Stimulated activated CD8-positive, alpha-beta memory T cell treated with anti-CD3 and anti-CD28 coated beads, Interleukin-12 subunit alpha, Interleukin-12 subunit beta, amount 100 ng/mL, for 4 hours (primary cell): ENCODE measurements at places on chromosomes 5 and 9.
A peak's percentile ranks its signal among the peaks of the same experiment; 100 is the strongest.

- no peak for DNase-seq
Measured at GRCh38 chr5:113263545-113263944, 171.2 kb downstream of the TSSK1B start.

GRCh38 chr5:80191991-80192398 is 63.9 kb downstream of the SERINC5 start:
- DNase-seq, result no peak

DNA sequence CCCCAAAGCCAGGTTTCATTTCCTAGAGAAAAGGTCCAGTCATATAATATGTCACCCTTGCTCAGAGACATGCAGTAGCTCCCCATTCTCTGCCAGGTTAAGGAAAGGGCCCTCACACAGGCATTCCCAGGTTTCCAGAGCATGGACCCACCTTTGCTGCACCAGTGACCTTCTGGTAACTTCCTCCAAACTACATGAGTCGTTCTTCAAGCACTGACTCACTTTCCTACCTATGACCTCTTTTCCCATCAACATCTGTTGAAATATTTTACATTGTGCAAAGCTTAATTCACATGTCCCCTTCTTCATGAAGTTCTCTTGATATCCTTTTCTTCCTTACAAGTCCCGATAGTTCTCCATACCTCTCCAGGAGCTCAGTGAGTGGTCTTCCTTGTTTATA is 25.9 kb downstream of the SH3TC2 start:
- no peak for DNase-seq

DNA sequence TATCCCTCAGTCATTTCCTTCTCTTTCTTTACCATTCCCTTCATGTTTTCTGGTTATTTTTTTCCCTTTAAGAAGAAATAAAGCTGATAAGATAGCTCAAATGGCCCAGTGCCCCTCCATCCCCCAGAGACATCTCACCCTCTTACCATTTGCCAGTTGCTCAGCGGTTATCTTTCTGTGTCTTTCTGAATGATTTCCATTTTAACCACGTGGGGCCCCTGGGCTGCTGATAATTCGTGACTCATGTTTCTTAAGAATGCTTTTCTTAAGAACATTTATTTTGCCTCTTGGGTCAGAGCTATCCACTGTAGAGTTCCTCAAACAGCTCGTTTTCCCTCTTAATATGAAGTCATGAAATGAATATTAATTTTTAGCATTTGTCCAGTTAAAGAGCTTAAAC is 147.8 kb downstream of the MAST4 start:
- DNase-seq, result no peak

- no peak for DNase-seq
Measured at GRCh38 chr9:97405551-97405950, 6.3 kb upstream of the TDRD7 start.

DNA sequence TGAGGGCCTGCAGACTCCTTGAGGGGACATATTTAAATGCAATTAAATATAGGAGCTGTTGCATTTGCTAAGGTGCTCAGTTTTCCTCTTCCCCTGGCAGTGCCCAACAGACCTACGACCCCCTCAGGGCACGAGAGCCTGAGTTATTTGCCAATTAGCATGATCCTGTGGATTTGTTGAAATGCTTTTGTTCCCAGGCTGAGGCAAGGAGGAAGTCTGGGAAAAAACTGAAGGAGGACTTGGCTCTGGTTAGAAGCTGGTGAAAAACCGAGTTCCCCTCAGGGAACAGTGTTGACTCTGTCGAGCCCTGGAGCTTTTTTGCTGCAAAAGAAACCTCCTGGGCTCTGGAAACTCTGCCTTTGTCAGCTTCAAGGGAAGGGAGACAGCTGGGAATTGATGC is 103.6 kb upstream of the SHB start:
- DNase-seq, result no peak

DNA sequence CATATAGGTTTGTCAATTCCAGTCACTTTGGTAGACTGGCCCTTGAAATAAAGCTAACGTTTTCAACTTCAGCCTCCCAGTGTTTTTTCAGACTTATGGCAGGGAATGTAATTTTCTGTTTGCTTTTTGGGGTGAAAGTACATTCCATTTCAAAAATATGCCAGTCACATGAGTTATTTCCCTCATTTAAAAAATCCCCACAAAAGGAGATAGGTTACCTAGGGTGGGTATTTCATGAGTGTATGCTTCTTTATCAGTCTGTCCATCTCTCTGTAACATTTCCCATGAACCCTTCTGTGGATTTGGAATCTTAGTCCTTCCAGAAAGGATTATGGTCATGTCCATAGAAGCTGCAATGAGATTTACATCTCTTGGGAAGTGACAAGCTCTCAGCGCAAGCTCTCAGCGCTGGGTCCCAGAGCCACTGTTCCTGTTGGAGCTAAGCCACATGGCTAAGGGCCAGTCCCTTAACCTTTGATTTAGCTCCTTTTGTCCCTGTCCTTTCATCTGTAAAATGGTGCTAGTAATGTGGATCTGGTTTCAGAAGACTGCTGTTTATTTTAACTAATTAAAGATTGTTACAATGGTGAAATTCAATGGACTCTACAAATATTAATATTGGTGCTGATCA is 294.9 kb downstream of the NR3C1 start:
- no peak for DNase-seq

GRCh38 chr5:57779383-57780223 is 297.0 kb upstream of the ACTBL2 start:
- DNase-seq, result no peak

DNA sequence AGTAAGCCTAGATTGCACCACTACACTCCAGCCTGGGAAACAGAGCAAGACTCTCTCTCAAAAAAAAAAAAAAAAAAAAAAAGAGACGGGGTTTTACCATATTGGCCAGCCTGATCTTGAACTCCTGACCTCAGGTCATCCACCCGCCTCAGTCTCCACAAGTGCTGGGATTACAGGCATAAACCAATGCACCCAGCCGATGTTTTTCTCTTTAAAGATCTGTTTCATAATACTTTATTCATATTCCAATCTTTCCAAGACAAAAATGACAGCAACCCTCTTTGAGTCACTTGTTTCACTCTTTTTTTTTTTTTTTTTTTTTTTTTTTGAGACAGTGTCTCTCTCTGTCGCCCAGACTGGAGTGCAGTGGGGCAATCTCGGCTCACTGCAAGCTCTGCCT is 13.6 kb upstream of the LMNB1 start:
- DNase-seq, result no peak

DNA sequence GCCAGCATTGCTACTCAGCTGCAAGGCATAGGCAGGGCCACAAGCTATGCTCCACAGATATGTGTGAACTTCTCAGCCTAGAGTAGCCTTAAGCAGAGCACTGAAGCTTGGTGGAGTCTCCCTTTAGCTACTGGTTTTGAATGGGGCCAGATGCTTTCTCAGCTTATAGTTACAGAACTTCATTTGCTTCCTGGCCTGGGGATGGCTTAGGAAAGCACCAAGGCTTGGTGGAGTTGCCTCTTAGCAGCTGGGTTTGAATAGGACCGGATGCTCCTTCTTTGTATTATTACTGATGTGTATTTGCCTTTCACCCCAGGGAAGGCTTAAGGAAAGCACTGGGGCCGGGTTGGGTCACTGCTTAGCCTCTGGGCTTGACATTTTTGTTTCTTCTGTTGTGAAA is 497.8 kb upstream of the SEMA6A start:
- DNase-seq, result no peak

- no peak for DNase-seq
Measured at GRCh38 chr9:133153227-133154096, 10.3 kb downstream of the GBGT1 start.

DNA sequence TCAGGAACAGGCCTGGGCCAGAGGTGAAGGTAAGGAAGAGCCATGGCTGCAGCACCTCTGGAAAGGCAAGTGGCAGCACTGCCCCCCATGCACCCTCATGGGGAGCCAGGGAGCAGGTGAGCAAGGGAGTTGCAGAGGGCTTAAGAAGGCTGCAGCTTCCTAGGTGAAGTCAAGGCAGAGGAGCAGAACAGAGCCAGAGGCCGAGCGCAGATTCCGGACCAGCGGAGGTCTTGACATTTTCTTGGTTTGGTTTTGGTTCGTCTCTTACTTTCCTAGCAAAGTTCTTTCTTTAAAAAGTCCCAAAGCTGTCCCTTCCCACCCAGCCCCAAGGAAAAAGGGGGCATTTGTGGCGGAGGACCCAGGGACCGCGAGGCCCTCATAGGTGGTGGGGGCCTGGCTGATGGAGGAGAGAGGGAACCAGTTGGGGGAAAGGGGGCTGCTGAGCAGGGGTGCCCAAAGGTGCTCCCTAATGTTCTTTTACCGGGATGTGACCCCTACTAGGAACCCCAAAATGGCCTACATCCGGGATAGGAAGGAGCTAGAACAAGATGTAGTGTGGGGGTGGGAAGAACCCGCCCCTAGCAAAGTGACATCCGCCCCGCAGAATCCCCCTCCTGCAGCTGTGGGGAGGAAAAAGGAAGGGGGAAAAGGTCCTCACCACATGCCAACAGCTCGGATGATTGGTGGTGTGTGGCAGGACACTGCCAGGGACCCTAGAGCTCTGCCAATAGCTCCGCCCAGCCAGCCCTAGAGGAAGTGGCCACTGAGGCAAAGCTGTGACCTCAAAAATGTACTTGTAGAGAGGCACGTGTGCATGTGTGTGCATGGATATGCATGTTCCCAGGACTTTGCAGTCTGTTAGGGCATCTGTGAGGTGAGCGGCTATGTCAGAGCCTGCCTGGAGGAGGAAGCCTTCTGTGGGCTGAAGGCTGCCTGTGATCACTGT is 914 bp upstream of the CD72 start:
- peak; percentile 29 for DNase-seq

DNA sequence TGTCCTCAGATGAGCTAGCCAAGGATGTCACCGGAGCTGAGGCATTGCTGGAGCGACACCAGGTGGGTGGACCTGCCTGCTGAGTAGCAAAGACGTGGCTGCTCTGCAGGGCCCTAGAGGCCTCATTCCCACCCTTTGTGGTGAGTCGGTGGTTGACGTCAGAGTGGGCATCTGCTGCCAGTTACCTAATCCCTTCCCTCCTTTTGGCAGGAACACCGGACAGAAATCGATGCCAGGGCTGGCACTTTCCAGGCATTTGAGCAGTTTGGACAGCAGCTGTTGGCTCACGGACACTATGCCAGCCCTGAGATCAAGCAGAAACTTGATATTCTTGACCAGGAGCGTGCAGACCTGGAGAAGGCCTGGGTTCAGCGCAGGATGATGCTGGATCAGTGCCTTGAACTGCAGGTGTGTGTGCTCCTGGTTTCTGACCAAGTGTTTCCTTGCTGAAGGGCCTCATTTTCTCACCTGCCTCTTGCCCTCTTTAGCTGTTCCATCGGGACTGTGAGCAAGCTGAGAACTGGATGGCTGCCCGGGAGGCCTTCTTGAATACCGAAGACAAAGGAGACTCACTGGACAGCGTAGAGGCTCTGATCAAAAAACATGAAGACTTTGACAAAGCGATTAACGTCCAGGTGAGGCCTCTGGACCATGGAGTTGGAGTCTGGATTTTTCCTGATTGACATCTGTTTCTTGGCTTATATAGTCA is 48.9 kb downstream of the DYNC2I2 start:
- DNase-seq, result no peak

DNA sequence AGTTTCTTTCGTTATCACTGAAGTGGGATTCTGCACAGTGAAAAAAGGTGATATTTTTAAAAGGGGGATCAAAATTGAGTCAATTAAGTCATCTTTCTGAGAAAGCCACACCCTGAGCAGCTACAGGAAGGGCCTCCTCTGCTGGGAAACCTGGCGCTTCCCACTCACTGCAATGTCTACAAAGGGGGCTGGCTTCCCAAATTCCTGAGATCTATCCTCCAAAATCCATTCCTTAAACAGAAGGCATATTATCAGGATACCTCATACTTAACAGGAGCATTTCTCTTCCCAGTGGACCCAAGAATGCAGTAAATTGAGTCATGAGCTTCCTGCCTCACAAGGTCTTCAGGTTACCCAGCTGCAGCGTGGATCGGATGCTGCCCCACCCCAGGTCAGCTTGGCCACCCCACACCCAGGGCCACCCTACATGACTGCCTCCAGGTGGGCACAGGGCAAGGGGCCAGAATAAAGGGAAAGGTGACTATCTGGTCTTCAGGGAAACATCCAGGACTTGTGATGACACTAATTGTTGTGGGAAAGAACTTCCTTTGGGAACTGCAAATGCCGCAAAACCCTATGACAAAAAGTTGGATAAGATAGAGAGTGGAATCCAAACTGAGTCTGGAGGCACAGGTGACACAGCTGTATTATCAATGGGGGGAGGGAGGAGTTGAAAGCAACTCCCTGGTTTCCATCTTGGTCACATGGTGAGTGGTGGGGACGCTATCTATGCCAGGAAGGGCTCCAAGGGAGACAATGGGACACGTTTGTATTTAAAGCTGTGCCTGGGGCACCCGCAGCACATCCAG is 42.3 kb downstream of the ROR2 start:
- no peak for DNase-seq

- DNase-seq, result no peak
Measured at GRCh38 chr9:132943651-132944293, 644 bp downstream of the TSC1 start.

- no peak for DNase-seq
Measured at GRCh38 chr5:126963822-126964375, 66.5 kb downstream of the MARCHF3 start.

- no peak for DNase-seq
Measured at GRCh38 chr5:90528601-90529193, 687 bp downstream of the LYSMD3 start.
